T-helper 1 cell (primary cell): ENCODE measurements at places on chromosomes 7 and 10.

- DNase-seq = no peak
These were observed 18.7 kb upstream of the PCBD1 start for GRCh38 chr10:70906953-70907636.

DNA sequence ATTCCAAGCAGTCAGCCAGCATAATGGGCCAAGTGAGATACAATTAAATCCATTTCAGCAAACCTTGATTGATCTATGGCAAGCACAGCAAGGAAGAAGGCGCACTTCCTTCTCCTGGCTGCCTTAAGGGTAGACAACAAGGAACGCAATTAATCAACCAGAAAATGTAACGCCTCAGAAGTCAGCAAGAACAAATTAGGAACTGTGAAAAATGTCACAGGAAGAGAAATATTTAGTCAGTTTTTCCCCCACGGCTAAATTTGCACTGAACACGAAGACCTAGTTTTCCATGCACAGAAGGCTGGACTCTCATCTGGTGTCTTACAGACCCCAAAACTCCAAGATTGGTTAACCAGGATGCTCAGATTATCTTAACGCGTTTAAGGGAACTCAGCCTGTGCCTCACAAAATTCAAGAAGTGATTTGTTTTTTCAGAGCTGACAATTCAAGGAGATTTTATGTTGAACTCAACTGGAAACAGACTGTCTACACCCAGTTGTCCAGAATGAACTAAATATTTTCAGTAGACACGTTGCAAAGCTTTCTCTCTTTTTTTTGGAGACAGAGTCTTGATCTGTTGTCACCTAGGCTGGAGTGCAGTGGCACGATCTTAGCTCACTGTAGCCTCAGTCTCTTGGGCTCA, 14.2 kb downstream of the SNX8 start:
- DNase-seq = no peak

DNA sequence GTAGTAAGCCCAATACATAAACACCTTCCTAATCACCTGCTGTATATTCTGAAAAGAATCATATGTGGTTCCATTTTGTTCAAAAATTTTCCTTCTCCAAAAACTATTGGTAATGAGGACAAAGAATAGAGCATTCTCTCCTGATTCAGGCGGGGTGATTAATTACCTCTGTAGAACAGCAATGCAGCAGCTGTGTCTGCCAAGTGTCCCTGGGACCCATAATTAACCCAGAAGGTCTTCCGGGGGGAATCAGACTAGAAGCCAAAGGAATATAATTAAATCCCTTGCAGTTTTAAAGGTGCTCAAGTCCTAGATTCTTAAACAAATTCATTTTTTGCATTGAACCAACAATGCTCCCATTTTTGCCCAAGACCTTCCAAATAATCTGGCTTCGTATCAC, 60.3 kb upstream of the ABLIM1 start:
- no peak for DNase-seq

DNA sequence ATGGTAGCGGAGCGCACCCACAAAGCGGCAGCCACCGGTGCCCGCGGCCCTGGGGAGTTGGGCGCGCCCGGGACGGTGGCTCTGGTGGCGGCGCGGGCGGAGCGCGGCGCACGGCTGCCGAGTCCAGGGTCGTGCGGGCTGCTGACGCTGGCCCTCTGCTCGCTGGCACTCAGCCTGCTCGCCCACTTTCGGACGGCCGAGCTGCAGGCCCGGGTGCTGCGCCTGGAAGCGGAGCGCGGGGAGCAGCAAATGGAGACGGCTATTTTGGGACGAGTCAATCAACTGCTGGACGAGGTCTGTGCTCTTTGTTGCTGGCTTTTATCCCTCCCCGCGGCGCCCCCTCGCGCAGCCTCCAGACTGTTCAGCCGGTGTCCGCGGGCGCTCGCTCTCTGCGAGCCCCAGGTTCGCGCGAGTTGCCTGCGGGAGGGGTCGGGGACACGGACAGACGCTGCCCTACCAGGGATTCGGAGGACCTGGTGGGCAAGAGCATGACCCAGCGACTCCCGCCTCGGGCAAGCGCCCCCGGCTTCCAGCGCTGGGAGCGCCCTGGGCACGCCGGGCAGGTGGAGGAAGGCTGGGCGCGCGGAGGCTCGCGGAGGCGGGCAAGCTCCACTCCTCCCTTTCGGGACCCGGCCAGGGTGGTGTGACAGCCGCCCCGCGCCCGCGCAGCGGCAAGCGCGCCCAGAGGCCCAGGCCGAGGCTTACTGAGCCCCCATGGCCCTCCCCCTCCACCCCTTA, 887 bp downstream of the COL13A1 start:
- no peak for DNase-seq

DNA sequence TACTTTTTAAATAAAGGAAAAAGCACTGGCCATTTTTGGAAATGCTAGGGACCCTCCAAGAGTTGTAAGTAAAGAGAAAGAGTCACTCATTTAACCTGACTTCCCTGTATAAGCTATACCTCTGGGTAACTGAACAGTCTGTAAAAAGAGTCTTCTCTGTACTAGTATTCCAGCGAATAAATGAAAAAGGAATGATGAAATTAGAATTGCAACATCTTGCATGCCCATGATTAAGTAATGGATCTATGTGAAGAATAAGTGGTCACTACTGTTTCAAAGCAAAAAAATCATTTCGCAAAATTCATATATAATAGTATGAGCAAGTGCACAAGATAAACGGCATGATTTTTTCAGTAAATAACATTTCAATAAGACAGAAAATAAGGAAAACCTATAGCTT, 116.8 kb downstream of the ZFAND4 start:
- no peak for DNase-seq

- no peak for DNase-seq
These were observed 37.5 kb upstream of the ADARB2 start for GRCh38 chr10:1774796-1775195.

- DNase-seq = no peak
These were observed 877 bp upstream of the NOD1 start for GRCh38 chr7:30479202-30480120.

DNA sequence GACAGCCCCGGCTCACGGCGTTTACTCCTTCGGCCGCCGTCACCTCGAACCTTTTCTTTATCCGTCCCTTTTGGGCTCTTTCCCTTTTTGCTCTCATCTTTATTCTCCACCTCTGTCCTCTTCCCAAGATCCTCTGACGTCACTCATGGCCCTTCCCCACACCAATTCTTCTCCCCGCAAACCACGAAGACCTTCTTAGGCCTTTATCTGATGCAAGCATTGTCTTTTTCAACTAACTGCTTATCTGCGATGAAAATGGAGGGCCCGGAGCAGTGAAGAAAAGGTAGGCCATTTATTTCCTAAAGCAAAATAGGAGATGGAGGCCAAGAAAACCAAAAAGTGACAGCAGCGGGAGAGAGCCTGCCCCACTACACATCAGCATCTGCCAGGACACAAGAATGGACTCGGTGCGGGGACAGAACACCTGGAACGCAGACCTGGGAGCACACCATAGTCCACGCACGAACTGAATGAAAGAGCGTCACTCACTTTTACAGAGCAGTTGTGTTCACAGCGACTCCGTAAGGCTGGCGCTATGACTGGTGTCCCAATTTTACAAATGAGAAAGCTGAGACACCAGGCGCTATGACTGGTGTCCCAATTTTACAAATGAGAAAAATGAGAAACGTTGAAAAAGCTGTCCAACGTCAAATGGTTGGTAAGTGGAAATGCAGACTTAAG, 45.3 kb downstream of the ZNF777 start:
- no peak for DNase-seq

GRCh38 chr7:87564296-87564963, 36.3 kb downstream of the ABCB1 start:
- no peak for DNase-seq

DNA sequence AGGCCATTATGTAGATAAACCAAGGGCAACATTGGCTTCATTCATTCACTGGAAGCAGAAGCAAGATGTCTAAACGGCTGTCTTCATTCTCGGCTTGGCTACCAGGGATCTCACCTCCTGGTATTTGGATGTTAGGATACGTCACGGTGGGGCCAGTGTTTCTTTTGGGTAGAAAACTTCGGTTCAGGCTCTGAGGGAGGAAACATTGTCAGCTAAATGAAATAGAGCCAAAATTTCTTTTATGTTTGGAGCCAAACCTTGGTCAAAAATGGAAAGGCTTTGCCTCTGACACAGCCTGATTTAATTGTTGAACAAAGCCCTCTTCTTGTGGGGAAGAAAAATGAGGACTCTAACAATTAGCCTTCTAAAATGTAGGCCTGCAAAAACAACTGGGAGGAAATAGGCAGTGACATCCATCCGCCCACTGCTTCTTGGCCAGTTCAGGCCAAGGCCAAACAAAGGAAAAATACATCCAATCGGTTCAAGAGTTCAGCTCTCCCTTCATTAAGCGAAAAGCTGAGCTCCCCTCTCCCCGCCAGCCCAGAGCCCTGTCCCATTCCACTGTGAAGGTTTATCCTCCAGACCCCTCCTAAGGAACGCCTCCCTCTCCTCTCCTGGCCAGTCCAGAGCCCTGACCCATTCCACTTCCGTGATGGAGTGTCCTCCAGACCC, 44.4 kb downstream of the PFKFB3 start:
- no peak for DNase-seq

DNA sequence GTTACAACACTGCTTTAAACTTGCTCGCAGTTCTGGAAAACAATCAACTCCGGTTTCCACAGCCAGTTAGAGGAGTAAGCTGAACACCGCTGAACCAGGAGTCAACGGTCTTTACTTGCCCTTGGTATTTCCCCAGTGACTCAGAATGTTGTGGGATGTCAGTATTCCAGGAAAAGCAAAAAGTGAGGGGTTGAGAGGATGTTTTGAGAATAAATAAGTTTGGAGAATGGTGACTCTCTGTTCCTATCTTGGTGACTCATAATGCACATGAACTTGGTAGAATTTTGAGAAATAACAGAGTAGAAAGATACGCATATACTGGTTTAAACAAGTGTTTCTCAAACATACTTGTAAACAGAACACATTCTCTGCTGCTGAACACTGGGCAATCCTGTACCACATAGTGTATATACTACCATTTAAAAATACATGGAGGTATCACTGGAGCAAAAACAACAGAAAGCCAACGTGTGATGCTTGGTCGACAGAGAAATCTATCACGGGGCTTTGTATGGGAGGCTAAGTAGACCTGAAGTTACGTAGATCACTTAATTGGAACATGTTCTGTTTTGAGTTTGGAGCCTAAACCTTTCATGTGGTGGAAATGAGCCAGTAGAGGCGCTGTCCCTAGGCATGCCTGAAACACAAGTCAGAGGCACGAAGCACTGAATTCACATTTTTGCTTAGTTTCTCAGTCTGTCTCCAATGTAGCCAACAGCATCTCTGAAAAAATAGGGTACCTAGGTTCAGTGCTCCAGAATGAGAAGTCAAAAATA, 534.3 kb downstream of the PARD3 start:
- DNase-seq = no peak

GRCh38 chr10:80415734-80416478, 7.6 kb downstream of the PRXL2A start:
- no peak for DNase-seq

GRCh38 chr7:157955348-157955999, 618.7 kb downstream of the DNAJB6 start:
- DNase-seq = no peak

DNA sequence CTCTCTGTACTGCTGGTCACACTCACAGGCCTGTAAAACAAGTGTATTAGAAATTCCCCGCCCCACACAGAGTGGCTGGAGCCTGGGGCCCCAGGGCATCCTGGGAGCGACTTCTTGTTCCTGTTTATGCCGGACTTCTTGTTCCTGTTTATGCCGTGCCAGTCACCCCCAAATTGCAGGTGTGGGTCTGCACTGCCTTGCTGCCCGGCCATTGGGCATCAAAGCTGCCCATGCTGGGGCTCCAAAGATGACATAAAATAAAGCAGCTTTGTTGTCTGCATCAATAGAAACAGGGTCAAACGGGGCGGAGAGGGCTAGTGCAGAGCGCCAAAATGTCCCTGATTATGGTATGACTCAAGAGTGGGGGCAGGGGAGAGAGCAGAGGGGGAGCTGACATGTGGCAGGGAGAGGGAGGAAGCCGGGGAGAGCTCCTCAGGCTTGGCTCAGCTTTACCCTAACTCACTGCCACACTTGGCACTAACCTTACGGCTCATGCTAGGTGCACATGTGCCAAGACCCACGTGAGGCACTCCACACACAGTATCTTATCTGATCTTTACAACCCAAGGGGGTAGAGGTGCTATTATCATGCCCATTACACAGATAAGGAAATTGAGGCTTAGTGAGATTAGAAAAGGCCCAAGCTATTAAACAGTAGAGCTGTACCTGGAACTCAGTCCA, 98.4 kb downstream of the PIP4K2A start:
- DNase-seq = peak; percentile 30

DNA sequence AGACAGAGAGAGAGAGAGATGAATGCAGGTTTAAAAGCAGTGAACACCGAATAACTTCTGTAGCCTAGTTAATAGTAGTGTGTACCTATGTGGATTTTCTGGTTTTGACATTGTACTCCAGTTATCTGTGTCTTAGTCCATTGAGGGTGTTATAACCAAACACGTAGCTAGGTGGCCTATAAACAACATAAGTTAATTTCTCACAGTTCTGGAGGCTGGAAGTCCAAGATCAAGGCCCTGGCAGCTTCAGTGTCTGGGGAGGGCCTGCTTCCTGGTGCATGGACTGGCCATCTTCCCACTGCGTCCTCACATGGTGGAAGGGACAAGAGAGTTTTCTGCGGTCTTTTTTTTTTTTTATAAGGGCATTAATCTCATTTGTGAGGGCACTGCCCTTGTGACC, 23.5 kb downstream of the AOC1 start:
- DNase-seq = no peak

DNA sequence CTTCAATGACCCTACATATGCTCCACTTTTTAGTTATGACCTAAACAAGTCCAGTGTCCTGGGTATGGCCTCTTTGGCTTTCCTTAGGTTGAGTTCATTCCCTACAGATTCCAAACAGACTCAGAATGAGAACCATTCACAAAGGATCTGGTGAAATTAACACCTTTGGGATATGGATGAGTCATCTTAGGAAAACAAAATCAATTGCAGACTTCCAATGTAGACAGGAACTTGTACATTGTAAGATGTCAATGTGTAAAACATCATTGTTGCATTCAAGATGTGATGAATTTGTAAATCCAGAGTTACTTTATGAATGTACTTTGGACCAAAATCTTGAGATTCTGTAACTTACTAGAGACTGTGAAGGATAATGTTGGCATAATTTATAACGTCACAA, 43.4 kb upstream of the HECTD2 start:
- DNase-seq = no peak

- DNase-seq = peak; percentile 17
These were observed 271.0 kb downstream of the MAD1L1 start for GRCh38 chr7:1961701-1962276.

DNA sequence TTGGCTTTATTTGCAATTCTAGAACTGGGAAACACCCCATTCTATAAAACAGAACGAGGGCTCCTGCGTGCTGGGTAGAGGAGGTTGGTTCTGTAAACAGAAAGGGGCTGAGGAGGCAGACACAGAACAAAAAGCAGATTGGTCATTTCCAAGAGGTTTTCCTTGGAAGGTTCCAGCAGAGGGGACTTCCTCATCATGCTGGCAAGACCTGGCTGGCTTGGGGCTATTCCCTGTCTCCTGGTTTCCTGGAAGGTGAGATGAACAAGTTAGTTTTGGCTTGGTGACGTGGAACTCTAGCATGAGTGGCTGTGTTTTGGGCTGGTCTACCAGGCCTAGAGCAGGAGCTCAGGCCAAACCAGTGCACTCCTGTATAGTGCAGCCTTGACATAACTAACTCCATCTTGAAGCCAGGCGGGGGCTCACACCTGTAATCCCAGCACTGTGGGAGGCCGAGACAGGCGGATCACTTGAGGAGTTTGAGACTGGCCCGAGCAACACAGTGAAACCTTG, 26.1 kb upstream of the DNAJB6 start:
- DNase-seq = no peak

GRCh38 chr10:126806498-126806897, 98.7 kb upstream of the DOCK1 start:
- no peak for DNase-seq
